Activated T-cell treated with anti-CD3 and anti-CD28 coated beads, Interleukin-2, amount 50 U/mL, for 48 hours (primary cell): ENCODE measurements at places on chromosomes 5 and 9.

DNA sequence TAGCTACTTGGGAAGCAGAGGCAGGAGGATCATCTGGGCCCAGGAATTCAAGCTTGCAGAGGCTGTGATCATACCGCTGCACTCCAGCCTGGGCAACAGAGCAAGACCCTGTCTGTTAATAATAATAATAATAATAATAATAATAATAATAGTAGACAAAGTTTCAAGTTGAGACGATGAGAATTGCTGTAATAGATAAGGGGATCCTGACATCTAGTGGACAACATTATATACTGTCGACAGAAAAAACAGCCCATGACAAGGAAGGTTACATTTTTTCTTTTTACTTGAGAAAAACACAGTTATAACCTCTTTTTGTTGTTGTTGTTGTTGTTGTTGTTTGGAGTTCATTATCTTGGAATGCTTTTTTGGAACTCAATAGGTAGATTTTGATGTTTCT is 35.3 kb downstream of the NDFIP1 start:
- no peak for DNase-seq

DNA sequence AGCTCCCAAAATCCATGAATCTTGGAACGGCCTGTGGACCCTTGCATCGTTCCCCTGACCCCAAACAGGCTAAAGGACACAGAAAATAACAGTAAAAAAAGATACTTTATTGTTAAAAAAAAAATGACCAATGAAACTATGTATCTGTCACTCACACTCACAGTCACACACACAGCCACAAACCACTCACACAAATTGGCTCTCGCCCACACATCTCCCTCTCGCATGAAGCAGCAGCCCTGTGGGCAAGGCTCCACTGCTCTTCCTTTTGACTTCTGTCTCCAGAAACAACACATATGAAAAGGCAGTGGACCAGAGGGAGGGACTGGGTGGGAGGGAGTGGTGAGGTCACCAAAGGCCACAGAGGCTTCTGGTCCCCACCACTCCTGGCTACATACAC is 56.6 kb downstream of the SLC36A1 start:
- DNase-seq = no peak

DNA sequence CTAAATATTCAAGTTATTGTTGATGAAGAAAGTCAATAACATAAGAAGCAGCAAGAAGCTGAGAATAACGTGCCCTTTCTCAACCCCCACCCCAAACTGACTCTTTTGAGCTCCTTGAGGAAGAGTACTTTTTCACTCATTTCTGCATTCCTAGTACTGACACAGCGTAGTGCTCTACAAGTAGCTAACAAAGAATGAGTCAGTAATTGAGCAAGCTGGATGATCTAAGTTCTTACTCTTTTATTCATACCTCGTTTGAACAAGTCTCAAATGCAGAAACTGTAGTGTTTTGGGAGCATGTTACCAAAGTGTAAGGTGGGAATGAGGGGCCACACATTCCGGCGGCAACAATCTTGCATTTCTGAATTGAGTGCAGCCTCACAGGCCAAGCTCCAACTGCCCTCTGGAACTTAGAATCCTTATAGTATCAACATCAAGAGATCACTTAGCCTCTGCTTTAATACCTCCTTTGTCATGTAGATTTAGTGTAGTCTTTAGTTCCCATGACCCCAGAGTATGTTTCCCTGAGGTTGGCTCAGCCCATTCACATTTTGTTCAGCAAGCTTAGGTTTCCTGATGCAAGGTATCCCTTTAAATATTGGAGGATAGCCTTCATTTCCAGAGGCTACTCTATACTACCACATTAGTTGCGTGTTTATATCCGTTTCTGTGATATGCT is 152.0 kb downstream of the PRR16 start:
- no peak for DNase-seq

DNA sequence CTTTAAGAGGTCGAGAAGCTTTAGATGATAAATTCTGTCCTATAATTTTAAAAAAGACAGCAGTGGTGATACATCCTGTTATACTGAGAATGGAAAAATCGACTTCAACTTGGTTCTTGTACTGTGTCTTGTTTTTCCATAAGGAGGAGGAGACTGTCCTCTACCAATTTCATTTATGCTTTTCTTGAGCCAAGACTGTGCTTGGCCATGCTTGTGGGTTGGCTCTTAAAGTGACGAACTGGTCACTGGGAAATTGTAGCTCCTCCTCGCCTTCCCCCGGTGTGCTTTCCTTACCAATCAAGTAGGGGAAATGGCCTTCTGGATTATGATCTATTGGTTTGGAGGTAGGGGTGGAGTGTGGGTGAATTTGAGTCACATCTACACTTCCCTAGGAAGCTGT is 67.1 kb upstream of the HSPB3 start:
- no peak for DNase-seq

DNA sequence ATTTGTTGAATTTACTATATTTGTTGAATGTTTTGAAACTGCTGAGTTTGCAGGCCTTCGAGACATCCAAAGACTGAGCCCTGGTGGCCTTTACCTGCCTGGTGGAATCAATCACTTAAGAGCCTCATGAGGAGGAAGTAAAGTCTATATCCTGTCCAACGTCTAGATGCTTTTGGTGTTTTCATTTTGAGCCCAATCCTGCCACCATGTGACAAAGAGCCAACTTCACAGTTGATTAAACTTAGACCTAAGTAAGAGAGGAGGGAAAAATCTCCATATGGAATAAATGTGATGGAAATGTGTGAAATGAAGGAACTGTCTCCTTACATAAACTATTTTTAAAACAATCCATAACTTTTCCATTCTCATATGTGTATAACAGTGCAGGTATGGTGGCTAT is 220.1 kb downstream of the PRR16 start:
- DNase-seq = no peak

DNA sequence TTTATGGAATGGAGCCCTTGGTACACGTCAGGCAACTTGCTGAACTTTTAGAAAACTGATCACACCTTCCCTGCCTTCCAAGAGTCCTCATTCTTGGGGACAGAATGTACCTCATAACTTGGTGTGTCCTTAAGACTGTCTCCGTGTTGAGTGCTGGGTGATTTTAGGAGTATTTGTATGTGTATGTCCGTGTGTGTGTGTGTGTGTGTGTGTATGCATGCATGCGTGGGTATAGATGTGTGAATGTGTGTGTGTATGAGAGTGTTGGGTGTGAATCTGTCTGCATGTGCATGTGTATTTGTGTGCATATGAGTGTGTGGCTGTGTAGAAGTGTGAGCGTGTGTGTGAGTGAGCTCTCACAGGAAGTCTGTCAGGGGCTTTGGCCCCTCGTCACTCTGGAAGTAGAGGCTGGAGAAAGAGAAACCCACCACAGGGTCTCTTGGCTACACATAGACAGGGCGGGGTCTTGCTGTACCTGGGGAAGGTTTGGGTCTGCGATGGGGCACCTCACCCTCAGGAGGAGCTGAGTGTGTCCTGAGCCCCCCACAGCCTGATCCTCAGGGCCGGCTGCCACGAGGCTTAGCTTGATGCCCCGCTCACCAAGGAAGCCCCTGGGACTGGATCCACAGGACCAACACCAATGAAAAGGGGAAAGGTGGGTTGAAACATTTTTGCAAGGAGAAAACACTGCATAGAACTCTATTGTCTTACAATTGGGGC is 33.1 kb upstream of the ANKRD33B start:
- no peak for DNase-seq

DNA sequence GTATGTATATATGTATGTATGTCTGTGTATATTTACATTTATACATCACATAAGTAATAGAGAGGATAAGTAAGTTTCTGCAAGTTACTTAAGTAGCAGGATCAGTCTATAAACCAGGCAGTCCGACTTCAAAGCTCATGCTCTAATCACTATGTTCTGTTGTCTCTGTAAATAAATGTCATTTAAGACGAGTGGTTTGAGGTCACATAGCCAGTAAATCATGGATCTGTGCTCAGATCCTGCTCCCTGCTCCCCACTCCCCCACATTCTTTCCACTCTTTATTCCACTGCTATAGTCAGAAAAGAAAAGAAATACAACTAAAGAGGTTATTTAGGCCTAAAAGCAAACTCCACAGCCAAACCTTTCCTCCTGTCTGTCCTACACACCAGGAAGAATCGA is 90.4 kb downstream of the SERINC5 start:
- no peak for DNase-seq

DNA sequence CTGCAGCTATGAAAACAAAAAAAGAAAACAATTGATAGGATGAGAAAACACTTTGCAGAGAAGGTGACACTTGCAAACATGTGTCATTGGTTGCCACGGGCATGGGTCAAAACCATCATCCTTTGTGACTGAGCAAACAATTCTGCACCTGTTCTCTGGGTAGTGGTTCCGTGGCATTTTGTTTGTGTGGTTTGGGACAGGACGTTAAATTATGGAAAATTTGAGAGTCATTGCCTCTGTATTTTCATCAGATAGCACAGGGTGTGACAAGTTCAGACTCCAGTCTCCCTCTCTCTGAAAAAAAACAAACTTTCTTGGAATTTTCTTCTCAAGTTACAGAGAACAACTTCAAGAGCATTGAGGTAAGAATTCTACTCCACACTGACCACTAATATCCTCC is 113.4 kb upstream of the HMHB1 start:
- no peak for DNase-seq

- no peak for DNase-seq
These were observed 174.5 kb upstream of the MAP1B start for GRCh38 chr5:71932655-71933338.

GRCh38 chr5:134604908-134605307 is 27.7 kb downstream of the SAR1B start:
- no peak for DNase-seq

- DNase-seq = no peak
These were observed 146.5 kb downstream of the AOPEP start for GRCh38 chr9:94872891-94873511.

GRCh38 chr9:114178076-114178475 is 22.7 kb downstream of the COL27A1 start:
- DNase-seq = no peak

- no peak for DNase-seq
These were observed 27.8 kb downstream of the DPYSL3 start for GRCh38 chr5:147481874-147482705.

GRCh38 chr9:2798423-2798822 is 45.5 kb downstream of the PUM3 start:
- no peak for DNase-seq

DNA sequence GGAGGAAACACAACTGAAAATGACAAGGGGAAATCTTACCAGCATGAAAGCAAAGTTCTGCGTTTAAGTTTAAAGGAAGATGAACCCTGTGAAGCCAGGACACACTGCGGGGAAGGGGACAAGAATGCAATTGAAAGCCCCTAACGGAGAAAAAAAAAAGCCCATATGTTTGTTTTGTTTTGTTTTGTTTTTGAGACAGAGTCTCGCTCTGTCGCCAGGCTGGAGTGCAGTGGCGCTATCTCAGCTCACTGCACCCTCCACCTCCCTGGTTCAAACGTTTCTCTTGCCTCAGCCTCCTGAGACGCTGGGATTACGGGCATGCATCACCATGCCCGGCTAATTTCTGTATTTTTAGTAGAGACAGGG is 2.9 kb downstream of the STK10 start:
- DNase-seq = no peak

DNA sequence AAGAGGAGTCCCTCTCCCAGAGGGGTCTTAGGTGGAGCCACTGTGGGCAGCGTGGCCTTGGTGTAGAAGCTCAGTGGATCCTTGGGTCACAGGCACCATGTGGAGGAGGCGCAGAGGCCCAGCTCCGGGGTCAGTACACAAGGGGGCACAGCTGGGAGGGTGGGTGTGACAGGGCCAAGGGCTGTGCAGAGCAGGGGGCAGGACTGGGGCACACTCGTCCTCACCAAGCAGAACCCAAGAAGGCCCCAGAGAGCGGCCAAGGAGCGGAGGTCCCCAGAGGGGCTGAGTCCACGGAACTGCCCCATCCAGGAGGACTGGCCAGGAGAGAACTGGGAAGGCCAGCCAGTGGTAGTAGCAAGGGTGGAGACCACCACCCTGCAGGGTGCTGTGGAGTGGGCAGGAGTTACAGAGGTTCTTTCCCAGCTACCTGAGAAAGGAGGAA is 2.5 kb upstream of the LPCAT1 start:
- DNase-seq = peak; percentile 13

- no peak for DNase-seq
These were observed 137.0 kb downstream of the CCDC192 start for GRCh38 chr5:127840198-127840524.

- DNase-seq = no peak
These were observed 642.0 kb upstream of the WWC1 start for GRCh38 chr5:167649471-167649870.

DNA sequence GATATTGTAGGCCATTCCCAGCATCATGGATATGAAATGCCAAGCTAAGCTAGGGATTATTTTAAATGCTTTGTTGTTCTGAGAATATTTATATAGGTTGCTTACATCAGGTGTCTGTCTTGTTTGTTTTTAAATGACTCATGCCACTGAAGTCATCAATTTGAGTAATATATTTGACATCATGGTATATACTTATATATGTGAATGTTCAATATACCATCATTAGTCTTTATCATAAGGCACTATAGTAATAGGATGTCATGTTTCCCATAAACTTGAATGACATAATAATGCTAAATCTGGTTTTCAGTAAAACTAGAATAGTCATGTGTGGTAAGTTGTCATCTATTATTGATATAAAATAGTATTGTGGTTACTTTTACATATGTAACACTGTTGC is 13.1 kb downstream of the C9orf85 start:
- DNase-seq = no peak

DNA sequence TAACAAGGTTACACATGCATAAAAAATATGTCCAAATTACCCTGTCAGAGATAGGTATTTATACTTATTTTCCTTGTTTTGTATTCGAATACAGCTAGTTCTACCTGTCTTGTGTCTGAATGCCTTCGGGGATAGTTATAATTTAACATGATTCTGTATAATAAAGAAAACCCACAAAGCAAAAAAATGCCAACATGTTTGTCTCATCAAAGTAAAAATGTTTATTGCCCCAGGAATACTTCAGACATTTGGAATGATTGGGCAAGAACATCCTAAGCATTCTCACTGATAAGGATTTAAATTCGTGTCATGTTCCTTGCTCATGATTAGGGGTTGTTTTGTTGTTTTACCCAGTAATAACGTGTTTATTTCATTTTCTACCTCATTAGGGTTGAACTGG is 74.5 kb downstream of the DOCK8 start:
- DNase-seq = no peak

DNA sequence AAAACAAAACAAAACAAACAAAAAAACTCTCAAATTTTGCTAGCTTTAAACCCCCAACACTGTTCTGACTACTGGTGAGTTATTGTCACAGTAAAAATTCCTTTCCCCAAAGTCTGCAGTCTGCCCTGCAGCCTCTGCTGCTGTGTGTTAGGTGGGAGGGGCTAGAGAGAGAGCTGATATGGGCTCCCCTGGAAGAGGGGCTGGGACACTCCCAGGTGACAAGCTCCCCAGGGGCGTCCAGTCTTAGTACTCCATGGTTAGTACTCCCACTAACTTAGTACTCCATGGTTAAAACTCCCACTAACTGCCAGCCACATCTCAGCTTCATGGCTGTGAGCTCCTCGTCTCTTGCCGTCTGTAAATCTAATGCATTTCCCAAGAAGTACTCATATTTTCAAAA is 191.9 kb downstream of the FANCC start:
- no peak for DNase-seq

- DNase-seq = no peak
These were observed 23.5 kb upstream of the HAND1 start for GRCh38 chr5:154501566-154501965.

GRCh38 chr9:115397591-115398312 is 279.8 kb upstream of the TNC start:
- DNase-seq = no peak

- DNase-seq = no peak
These were observed 275.0 kb downstream of the GAS1 start for GRCh38 chr9:86672301-86672700.

GRCh38 chr9:4061717-4062116 is 238.2 kb downstream of the GLIS3 start:
- no peak for DNase-seq
